Stimulated activated CD8-positive, alpha-beta memory T cell treated with anti-CD3 and anti-CD28 coated beads, Interleukin-12 subunit alpha, Interleukin-12 subunit beta, amount 100 ng/mL, for 4 hours (primary cell): ENCODE measurements at places on chromosomes 11 and 22.

- DNase-seq: no peak
These were observed 10.1 kb upstream of the VSIG10L2 start for GRCh38 chr11:125935618-125936199.

DNA sequence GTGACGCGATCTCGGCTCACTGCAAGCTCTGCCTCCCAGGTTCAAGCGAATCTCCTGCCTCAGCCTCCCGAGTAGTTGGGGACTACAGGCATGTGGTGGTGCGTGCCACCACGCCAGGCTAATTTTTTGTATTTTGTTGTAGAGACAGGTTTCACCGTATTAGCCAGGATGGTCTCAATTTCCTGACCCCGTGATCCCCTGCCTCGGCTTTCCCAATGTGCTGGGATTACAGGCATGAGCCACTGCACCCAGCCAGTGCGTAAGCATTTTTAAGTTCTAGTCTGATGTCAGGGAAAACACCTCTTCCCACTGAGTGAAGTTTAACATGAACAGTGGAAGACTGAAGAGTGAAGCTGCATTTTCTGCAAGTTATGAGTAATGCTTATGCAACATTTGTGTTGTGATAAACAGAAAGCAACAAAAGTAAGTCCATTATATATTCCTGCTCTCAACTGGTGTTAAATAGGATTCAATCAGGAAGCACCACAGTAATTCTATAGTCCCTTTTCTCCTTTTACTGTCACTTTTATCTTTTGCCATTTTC, 1219.8 kb upstream of the RAG2 start:
- no peak for DNase-seq

DNA sequence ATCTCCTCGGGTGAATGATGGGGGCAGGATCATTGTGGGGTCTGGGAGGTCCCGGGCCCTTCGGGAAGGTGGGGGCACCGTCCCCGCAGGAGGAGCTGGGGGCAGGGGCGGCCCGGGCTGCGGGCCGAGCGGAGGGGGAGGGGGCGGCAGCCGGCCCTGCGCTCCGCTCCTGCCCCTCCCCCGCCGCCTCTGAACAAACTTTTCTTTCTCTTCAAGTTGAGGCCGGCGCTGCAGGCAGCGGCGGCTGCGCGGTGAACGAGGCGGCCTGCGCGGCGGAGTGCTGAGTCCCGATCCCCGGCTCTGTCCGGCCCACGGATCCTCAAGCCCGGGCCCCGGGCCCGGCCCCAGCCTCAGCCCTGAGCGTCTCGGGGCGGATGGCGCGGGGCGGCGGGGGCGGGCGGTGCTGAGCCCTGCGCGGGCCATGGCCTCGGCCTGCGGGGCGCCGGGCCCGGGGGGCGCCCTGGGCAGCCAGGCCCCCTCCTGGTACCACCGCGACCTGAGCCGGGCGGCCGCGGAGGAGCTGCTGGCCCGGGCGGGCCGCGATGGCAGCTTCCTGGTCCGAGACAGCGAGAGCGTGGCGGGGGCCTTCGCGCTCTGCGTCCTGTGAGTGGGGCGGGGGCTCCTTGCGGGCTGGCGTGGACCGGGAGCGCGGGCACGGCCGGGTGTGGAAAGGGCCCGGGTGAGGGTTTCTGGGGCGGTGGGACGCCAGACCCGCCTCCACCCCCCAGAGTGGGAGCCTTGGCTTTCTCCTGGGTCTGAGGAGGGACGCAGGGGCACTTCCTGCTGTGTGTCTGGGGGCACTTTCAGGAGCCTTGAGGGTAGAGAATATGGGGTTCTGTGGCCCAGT, at the start of gene INPPL1:
INPPL1 (plus strand) TSS at position 204 of the 847 bp plus-strand sequence; CDS start at position 422, 218 bp downstream.
- peak; percentile 21 for DNase-seq

GRCh38 chr22:37744589-37744988, 47.7 kb downstream of the TRIOBP start:
- no peak for DNase-seq

- no peak for DNase-seq
These were observed 19.4 kb downstream of the SYNGR1 start for GRCh38 chr22:39369186-39369585.

GRCh38 chr22:45548991-45549761, 46.5 kb downstream of the FBLN1 start:
- DNase-seq: no peak

DNA sequence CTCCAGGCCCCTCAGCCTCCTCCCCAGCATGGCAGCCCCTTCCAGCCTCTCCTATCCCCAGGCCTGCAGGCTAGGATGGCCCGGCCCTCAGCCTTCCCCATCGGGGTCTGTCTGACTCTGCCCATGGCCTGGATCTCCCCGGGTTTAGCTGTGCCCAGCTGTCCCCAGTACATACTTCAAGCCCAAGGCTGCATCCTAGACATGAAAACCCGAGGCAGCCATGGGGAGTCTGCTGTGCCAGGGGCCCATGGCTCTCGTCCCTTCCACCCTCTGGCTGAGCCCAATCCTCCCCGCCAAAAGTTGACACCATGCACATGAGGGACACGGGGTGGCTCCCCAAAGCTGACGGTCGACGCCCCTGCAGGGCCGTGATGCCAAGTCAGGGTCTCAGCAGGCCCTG, 22.2 kb upstream of the FADD start:
- no peak for DNase-seq

DNA sequence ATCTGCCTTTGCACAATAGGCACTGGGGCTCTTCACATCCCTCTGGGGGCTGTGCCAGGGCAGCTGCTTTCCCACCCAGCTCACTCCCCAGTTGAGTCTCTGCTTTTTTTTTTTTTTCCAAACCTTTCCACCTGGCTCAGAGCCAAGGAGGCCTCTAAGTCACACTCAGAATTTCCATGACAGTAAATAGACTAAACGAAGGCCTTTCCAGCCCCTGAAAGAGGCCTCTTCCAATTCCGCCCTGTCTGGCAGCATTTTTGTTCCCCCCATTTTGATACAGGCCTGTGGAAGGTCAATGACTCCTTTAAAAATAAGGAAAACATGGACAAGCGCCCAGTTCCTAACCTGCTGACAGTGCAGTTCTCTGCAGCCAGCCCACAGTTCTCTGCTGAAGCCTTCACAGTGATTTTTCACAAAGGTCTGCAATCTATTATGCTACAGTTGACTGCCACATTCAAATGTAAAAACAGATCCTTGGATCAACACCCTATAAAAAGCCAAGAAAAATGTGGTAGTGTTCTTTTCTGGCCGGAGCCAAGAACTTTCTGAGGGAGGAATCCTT, 107.5 kb upstream of the SESN3 start:
- no peak for DNase-seq

DNA sequence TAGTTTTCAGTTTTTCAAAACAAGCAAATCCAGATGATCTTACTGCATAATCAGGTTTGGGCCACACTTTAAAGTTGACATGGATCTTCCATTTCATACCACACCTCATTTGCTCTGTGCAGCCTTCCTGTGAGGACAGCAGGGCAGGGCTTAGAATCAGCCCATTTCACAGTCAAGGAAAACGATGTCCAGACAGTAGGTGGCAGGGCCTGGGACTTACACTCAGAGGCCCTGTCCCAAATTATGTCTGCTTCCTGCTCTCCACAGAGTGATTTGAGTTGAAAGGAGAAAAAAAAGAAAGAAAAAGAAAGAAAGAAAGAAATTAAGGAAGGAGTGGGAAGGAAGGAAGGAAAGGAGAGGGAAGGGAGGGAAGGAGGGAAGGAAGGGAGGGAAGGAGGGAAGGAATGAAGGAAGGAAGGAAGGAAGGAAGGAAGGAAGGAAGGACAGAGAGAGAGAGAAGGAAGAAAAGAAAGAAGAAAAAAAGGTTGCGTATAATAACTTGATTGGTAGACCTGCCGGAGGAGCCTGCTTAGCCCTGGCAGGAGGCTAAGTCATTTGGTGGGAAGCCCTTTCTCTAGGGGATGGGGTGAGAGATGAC, 23.6 kb downstream of the TSKU start:
- DNase-seq: no peak
